RWPE2 (cell line): ENCODE measurements at places on chromosomes 3 and 15.

DNA sequence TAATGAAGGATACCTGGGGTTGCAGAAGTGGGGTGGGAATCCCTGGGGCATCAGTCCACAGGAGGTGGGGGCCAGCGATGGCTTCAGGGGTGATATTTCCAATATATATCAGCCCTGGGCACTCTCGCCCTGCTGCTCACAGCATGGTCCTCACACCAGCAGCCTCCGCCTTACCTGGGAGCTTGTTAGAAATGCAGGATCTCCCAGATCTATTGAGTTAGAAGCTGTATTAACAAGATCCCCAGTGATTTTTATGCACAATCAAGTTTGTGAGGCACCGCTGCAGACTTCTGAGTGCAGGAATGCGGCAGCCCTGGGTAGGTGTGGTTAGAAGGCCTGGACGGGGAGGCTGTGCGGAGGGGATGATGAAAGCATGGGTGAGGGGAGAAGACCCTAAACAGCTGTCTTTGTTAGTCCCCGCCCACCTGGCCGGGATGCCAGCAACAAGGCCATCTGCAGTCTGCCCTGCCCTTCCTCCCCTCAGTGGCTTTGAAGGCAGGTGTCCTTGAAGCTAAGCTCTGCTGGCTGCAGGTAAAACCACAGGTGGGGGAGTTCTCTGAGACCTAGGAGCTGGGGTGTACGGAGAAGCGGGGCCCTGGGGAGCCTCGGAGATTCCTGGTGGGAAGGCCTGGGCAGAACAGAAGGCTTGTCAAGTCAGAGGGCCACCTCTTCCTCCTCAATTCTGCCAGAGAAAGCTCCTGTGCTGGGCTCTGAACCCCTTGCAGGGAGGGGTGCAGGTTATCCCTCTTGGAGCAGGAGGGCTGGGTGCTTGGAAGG lies 11.4 kb downstream of the FAM107A start:
- H3K4me3 ChIP-seq: no peak overlapping the region
- no peaks in the 10 kb centered on the region for H3K27me3 ChIP-seq
- no peak overlapping the region for H3K27ac ChIP-seq
- H3K36me3 ChIP-seq: no peaks in the 10 kb centered on the region

DNA sequence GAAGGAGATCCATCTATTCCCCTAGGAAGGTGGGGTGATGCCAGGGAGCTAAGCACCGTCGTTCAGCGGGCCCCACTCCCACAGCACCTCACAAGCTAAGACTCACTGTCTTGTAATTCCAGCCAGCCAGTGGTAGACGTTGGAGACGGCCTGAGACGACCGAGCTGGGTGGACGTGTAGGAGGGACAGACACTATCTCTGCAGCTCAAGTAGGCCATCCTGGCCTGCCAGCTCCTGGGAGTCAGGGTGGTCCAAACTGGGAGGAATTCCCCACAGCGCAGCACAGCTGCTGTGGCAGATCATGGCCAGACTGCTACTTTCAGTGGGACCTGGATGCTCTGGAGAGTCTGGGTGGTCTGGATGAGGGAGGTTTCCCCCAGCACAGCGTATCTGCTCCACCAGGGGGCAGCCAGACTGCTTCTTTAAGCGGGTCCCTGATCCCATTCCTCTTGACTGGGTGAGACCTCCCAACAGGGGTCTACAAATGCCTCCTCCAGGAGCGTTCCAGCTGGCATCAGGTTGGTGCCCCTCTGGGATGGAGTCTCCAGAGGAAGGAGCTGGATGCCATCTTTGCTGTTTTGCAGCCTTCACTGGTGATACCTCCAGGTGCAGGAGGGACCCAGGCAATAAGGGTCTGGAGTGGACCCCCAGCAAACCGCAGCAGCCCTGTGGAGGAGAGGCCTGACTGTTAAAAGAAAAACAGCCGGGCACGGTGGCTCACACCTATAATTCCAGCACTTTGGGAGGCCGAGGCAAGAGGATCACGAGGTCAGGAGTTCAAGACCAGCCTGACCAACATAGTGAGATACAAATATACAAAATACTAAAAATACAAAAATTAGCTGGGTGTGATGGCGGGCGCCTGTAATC lies 27.6 kb downstream of the GNB5 start:
- no peaks in the 10 kb centered on the region for H3K27me3 ChIP-seq
- DNase-seq: peak; percentile 60
- peaks cover 26% of the 10 kb centered on the region for H3K36me3 ChIP-seq
- no peaks in the 10 kb centered on the region for H3K4me1 ChIP-seq

DNA sequence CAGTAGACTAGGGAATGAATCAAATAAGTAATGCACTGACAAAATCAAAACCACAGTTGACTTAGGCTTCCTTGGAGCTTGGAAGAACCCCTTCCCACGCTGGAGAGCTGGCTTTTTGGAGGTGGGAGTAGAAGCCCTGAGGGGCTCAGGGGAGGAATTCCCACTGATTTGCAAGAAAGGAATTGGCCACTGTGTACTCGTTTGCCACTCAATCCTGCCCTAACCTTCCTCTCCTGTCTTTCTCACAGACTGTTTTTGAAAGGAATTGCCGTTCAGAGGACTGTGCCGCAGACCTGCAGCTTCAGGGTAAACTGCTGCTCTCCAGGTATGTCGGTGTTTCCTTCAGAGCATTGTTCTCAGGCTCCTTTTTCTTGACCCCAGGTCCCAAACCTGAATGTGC lies 208.2 kb upstream of the CTDSPL start:
- DNase-seq: no peak
- no peak overlapping the region for H3K27ac ChIP-seq
- H3K4me3 ChIP-seq: no peak overlapping the region
- no peaks in the 10 kb centered on the region for H3K27me3 ChIP-seq
- no peaks in the 10 kb centered on the region for H3K36me3 ChIP-seq

GRCh38 chr3:170896781-170897180 lies 11.7 kb downstream of the EIF5A2 start:
- H3K27me3 ChIP-seq: no peaks in the 10 kb centered on the region
- H3K36me3 ChIP-seq: 0 out of 2 replicates have a peak, but pooled peaks cover 6% of the 10 kb centered on the region
- H3K4me3 ChIP-seq: no peak overlapping the region
- no peak overlapping the region for H3K27ac ChIP-seq
- no peak for DNase-seq

DNA sequence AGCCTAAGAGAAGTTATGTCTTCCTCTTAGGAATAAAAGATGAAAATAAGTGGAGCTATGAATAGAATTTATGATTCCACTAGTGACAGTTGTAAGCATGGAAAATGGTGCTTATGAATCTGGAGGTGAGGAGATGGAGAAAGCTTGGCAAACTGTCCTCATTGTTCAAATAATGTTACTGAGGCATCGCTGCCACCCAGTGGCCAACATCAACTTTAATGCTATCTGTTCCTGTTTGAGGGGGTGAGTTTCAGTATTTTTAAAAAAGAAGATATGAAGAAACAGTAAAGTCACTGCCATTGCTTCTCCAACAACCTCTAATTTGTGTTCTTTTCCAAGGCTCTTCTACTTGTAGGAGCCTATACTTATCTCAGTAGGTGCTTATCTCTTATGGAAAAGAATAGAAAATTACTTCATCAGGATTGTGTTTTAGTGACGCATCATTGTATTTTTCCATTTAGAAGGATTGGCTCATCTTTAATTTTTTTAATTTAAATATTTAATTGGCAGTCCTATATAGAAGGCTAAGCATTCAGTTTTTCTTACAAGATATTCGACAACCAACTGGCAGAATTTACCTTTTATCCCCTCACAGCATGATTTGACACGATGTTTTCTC lies 260.4 kb upstream of the P2RY1 start:
- no peak for DNase-seq
- H3K36me3 ChIP-seq: no peaks in the 10 kb centered on the region
- no peaks in the 10 kb centered on the region for H3K4me1 ChIP-seq
- no peak overlapping the region for H3K27ac ChIP-seq
- H3K27me3 ChIP-seq: no peaks in the 10 kb centered on the region

DNA sequence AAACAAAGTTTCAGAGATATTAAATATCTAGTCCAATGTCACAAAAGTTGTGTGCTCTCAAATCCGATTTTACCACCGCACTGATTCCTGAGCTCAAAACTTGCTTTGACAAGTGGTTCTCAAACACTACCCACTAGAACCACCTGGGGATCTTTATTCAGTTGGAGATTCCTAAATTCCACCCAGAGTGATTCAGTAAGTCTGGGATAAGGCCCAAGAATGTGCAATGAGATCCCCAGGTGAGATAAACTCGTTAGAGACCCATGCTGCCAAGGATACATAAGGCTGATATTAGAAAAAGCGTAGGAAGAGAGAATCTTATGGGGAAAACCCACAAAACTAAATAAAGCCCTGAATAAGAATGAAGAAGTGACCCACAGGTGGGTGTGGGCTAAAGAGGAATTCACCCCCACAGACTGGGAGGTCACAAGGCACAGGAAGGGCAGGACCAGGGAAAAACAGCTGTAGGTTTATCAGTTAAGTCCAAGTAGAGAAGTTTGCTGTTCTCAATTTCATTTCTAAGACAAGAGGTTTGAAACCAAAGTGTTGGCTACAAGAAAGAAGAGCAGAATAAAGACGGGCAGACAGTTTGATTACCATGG lies 11.5 kb upstream of the RPS17 start:
- no peak overlapping the region for H3K4me3 ChIP-seq
- peaks cover 8% of the 10 kb centered on the region for H3K4me1 ChIP-seq
- DNase-seq: no peak
- H3K27me3 ChIP-seq: no peaks in the 10 kb centered on the region

GRCh38 chr3:168272343-168272985 lies 176.7 kb upstream of the GOLIM4 start:
- H3K27ac ChIP-seq: no peak overlapping the region
- H3K36me3 ChIP-seq: no peaks in the 10 kb centered on the region
- H3K4me3 ChIP-seq: no peak overlapping the region
- no peaks in the 10 kb centered on the region for H3K4me1 ChIP-seq
- no peaks in the 10 kb centered on the region for H3K27me3 ChIP-seq

GRCh38 chr3:147414390-147415138 lies 5.4 kb downstream of the ZIC1 start:
- no peaks in the 10 kb centered on the region for H3K4me1 ChIP-seq
- H3K27me3 ChIP-seq: peaks cover 99% of the 10 kb centered on the region
- H3K36me3 ChIP-seq: no peaks in the 10 kb centered on the region
- H3K4me3 ChIP-seq: no peak overlapping the region
- DNase-seq: no peak

GRCh38 chr15:44092221-44092620 lies 102.8 kb downstream of the FRMD5 start:
- DNase-seq: no peak
- no peaks in the 10 kb centered on the region for H3K27me3 ChIP-seq
- H3K4me1 ChIP-seq: peaks cover 22% of the 10 kb centered on the region
- H3K27ac ChIP-seq: no peak overlapping the region
- no peaks in the 10 kb centered on the region for H3K36me3 ChIP-seq

DNA sequence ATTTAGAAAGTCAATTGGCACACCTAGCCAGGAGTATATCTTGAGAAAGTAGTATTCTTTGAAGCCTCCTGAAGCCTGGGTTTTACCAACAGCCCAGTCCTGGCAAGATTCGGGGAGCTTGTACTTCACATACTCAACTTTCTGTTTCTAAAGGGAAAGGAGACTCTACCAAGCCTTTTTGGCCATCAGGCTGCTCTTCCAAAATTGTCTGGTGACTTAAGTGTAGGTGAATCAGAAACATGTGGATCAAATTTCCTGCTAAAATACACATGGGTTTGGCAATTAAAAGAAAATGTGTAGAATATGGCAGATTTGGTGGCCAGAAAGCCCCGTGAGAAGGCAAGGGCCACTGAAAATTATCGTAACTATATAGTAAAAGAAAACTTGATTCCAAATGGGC lies 15.9 kb upstream of the GREM1 start:
- no peak overlapping the region for H3K27ac ChIP-seq
- no peak overlapping the region for H3K4me3 ChIP-seq
- no peaks in the 10 kb centered on the region for H3K27me3 ChIP-seq
- peaks cover 19% of the 10 kb centered on the region for H3K4me1 ChIP-seq
- DNase-seq: no peak
- H3K36me3 ChIP-seq: no peaks in the 10 kb centered on the region

DNA sequence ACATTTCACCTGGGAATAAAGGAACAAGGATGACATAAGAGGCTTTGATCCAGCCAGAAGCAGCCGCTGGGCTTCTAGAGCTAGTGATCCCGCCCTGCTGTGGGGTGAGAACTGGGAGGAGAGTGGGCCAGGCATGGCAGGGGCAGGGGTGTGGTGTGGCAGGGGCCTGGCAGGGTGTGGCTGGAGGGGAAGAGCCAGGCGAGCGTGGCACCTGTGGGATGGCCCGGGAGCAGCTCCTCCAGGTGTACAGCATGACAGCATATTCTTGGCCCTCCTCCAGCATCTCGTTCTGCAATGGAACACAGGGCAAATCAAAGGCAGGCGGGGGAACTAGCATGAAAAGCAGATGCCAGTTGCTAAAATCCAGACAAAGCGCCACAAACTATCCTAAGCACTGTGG lies 35.5 kb downstream of the CYFIP1 start:
- peak; percentile 81 for DNase-seq
- H3K4me3 ChIP-seq: no peak overlapping the region
- H3K27me3 ChIP-seq: no peaks in the 10 kb centered on the region
- peaks cover 12% of the 10 kb centered on the region for H3K4me1 ChIP-seq

GRCh38 chr3:121626495-121626894 lies 33.3 kb downstream of the FBXO40 start:
- DNase-seq: no peak
- no peak overlapping the region for H3K27ac ChIP-seq
- no peaks in the 10 kb centered on the region for H3K36me3 ChIP-seq
- no peaks in the 10 kb centered on the region for H3K4me1 ChIP-seq
- H3K27me3 ChIP-seq: no peaks in the 10 kb centered on the region
